Activated CD4-positive, alpha-beta T cell treated with anti-CD3 and anti-CD28 coated beads, Interleukin-2, amount 50 U/mL, for 1 hour (primary cell): ENCODE measurements at places on chromosomes 12 and 14.
A peak's percentile ranks its signal among the peaks of the same experiment; 100 is the strongest.

DNA sequence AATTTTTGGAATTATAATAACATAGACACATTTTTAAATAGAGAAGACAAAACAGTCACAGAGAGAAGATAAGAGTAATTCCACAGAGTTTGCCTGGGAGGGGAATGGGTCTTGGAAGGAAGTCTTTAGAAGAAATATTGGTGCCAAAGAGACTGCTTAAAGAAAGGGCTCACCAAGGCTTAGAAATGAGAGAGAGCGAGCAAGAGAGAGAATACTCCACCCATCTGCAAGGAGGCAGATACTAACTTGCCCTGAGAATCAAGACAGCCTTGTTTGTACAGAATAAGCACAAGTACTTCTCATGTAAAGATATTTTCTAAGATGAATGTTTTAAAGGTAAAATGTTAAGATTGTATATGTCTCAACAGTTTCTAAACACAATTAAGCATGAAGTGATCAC is 165.5 kb downstream of the SLC38A4 start:
- DNase-seq, result no peak

DNA sequence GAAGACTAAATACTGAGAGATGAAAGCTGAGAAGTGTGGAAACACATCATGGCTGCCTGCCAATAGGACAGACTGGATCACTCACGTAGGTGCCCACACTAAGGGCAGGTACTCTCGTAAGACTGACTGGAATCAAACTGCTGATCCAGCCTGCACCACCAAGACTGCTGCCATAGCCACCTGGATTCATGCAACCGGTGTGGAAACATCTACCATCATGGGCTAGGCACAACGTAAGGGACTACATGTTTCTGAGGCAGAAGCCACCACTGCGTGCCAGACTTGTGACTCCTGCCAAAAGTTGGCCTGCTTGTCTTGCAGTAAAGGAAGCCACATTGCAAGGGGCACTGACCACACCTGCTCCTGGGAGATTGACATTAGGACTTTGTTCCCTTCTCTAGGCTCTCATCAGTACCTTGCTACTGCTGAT is 3.8 kb downstream of the POMT2 start:
- no peak for DNase-seq

DNA sequence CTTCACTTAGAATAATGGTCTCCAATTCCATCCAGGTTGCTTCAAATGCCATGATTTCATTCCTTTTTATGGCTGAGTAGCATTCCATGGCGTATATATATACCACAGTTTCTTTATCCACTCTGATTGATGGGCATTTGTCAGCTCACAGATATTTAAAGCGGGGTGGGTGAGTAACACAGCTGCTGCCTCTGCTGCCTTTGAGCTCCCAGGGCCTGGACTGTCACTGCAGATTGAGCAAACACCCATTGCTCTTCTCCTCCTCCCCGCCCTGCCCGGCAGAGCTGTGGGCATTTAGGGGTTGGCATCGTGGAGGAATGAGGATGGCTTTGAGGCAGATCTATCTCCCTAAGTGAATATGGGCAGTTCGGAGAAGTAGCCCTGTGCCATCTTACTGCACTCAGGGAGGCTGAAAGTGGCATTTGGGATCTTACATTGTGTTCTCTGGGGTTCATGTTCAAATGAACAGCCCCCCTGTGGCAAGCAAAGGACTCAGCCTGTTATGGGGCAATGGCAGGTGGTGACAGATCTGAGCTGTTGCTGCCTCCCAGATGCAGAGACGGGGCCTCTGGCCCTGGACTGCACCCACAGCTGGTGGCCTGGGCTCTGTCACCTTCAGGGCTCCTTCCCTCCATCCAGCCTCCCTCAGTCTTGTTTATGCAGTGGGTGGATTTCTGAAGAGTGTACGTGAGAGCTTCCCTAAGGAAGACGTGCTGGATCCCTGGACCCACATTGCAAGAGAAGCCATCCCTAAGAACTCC is 4.9 kb downstream of the RFLNA start:
- DNase-seq, result no peak

- DNase-seq, result no peak
Measured at GRCh38 chr12:34108405-34108803, 86.1 kb downstream of the ALG10 start.

DNA sequence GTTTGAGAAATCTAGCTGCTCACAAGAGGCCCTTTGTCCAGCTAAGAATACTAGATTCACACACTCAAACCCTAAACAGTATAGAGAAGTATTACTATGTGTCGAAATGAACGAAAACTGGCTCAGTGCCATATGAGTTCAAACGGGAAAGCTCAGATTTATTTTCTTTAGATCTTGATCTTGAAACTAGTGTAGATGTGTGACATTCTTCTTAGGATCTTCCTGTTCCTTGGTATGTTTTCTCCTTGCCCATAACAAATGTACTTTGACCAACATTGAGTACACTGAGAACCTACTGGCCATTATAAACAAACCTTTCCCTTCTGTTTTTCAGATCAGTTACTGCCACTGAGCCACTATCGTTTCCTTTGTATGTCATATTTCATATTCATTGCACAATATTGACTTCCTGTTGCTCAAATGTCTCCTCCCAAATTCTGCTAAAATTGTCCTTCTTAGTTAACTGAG is 21.3 kb downstream of the MYBPC1 start:
- DNase-seq, result no peak

- DNase-seq, result no peak
Measured at GRCh38 chr12:68416826-68417225, 84.7 kb upstream of the MDM1 start.

- no peak for DNase-seq
Measured at GRCh38 chr14:100022772-100023451, 42.3 kb upstream of the EVL start.

- no peak for DNase-seq
Measured at GRCh38 chr14:54221971-54222370, 174.8 kb upstream of the CDKN3 start.

DNA sequence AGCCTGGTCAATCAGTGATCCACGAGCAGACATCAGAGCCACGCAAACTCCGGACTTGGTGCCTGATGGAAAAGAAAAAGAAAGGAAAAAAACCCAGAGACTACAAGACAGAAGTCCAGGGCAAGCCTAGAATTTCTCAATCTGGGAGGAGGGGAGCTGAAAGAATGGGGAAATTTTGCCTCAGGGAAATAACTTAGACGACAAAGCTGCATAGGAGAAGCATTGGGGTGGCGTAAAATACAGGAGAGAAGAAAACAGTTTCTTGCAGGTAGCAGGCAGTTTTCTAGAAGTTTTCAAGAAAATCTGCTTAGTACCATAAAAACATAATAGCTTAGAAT is 2.6 kb upstream of the SLC11A2 start:
- no peak for DNase-seq

- no peak for DNase-seq
Measured at GRCh38 chr12:67047634-67048033, 221.5 kb upstream of the CAND1 start.

GRCh38 chr14:96978525-96979272 is 181.5 kb downstream of the VRK1 start:
- DNase-seq, result no peak

- no peak for DNase-seq
Measured at GRCh38 chr14:49895480-49895879, 2.6 kb downstream of the ARF6 start.

DNA sequence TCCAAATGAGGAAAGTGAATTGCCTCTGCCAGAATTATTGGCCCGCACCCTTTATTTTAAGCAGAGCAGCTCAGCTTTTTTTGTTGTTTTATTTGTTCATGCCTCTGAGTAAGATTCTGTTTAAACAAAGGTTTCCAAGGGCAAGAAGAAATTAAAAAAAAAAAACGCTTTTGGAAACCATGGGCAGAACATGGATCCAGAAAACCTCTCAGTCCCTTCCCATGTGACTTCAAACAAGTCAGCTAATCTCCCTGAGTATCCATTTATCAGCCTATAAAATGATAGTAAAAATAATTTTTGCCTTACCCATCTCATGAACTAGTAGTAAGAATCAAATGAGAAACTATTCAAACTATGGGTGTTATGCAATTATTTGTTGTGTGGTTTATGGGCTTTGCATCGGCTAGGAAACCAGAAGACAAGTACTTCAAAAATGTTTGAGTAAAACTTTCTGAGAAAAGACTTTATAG is 27.6 kb downstream of the KITLG start:
- DNase-seq, result no peak

GRCh38 chr12:5577741-5578140 is 145.8 kb downstream of the NTF3 start:
- DNase-seq, result no peak

- no peak for DNase-seq
Measured at GRCh38 chr12:82524641-82525040, 162.1 kb upstream of the TMTC2 start.

DNA sequence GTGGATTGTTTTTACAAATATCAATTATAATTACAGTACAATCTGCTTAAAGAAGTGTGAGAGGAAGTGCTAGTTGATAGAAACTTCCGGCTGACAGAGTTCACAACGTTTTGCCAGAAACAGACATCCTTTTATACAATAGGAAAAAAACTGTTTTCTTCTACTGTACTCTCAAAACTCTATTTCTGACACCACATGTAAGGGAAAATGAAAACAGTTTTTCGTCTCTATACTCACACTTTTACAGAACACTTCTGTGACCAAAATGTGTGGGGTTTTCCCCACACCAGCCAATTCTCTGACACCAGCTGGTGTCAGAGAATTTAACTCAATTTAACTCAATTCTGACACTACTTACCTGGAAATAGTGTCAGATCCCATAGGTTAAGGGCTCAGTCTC is 24.2 kb upstream of the HIF1A start:
- peak; percentile 16 for DNase-seq
